Activated CD4-positive, alpha-beta T cell treated with anti-CD3 and anti-CD28 coated beads, Interleukin-2, amount 10 ng/mL, durations not matched to agents 7 days and 5 days (primary cell): ENCODE measurements at places on chromosomes 7 and 10.

GRCh38 chr10:118511711-118512110, 83.7 kb downstream of the PRLHR start:
- no peaks in the 10 kb centered on the region for H3K36me3 ChIP-seq
- DNase-seq, result no peak
- peaks cover 22% of the 10 kb centered on the region for H3K27me3 ChIP-seq
- no peak overlapping the region for H3K27ac ChIP-seq
- no peak overlapping the region for H3K4me3 ChIP-seq

DNA sequence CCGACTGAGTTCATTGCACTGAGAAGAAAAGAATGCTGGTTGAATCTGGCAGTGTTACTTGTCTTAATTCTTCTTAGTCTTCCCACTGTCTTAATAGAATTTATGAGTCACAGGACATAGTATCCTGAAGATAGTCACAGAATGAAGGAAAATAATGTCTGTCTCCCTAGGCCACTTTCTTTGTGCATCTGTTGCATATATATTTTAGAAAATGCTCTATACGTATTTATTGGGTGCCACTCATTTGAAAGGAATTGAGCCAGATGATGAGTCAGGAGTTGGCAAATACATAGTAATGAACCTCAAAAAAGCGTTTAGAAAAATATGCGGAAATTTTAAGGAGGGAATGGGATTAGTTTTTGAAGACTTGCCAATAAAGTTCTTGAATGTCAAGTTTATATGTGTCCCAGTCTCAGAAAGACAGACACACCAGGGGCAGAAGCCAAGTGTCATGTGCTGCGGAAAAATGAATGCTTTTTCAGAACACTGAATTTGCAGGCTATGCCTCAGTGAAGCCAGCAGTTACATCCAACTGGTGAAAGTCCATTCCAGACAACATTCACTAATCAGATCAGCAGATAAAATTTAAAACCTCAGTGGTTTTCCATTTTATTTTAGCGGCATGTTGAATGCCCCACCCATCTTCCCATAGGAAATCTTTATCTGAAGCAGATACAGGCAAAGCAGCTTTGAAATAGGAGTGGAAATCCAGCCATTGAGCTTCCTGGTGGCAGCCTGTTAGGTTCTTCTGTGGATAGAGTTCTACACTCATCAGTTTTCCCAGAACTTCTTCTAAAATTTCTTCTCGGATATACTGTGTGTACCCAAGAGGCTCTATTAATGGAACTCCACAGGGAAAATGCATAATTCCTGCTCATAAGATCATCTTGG, 308.4 kb downstream of the BICC1 start:
- no peaks in the 10 kb centered on the region for H3K36me3 ChIP-seq
- no peak for DNase-seq
- peaks cover 1% of the 10 kb centered on the region for H3K4me1 ChIP-seq
- H3K27ac ChIP-seq, result no peak overlapping the region

DNA sequence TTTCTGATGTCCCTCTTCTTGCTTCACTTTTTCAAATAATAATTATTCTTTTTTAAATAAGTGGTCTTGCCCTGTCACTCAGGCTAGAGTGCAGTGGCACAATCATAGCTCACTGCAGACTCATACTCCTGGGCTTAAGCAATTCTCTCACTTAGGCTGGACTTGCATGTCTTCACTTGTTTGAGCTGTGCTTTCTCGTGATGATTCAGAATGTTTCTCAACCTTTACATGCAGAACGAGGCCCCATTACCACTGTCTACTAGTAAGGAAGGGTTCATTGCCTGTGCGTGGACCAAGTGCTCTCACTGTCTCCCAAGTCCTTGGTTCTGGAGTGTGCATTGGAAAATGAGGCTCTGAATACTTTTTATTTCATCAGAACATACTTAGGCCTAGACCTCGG, 468.6 kb upstream of the COBL start:
- no peaks in the 10 kb centered on the region for H3K36me3 ChIP-seq
- no peak overlapping the region for H3K4me3 ChIP-seq
- H3K27me3 ChIP-seq, result no peaks in the 10 kb centered on the region
- no peaks in the 10 kb centered on the region for H3K4me1 ChIP-seq
- H3K27ac ChIP-seq, result no peak overlapping the region

- H3K27ac ChIP-seq, result peak overlapping the region; percentile 96
- peaks cover 38% of the 10 kb centered on the region for H3K4me1 ChIP-seq
- peak; percentile 72 for DNase-seq
- H3K4me3 ChIP-seq, result peak overlapping the region; percentile 87
Measured at GRCh38 chr7:114922652-114923402, 933 bp downstream of the MDFIC start.

GRCh38 chr10:102268375-102268888, 23.1 kb downstream of the GBF1 start:
- DNase-seq, result no peak
- H3K36me3 ChIP-seq, result peaks cover 18% of the 10 kb centered on the region
- H3K27me3 ChIP-seq, result no peaks in the 10 kb centered on the region
- peaks cover 41% of the 10 kb centered on the region for H3K4me1 ChIP-seq
- H3K4me3 ChIP-seq, result no peak overlapping the region

DNA sequence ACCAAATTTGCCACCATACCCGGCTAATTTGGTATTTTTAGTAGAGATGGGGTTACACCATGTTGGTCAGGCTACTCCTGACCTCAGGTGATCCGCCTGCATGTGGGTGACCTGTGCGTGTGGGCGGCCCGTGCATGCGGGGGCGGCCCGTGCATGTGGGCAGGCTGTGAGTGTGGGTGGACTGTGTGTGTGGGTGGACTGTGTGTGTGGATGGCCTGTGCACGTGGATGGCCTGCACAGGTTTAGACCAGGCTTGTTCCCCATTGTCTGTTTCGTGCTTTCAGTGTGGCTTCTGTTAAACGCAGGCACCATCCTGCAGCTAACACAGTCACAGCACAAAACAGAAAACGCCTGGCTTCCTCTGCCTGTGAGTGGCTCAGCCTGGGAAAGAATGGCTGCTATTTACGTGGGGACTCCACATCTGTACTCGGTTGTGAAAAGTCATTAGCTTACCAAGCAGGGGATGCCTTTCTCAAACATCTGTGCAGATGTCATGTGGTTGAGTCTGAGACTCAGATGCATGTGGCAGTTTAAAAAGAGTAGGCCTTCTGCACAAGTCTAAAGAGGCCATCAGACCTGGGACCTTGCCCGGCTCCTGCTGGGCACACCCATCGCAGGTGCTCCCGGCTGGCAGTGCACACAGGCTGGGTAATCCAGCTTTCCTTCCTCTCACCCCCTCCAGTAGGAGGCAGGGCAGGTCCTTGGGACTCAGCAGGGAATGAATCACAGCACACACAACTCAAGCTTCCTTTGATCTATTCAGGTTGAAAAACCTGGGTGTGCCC, 91.6 kb downstream of the COBL start:
- no peak overlapping the region for H3K4me3 ChIP-seq
- H3K36me3 ChIP-seq, result no peaks in the 10 kb centered on the region
- H3K27me3 ChIP-seq, result no peaks in the 10 kb centered on the region
- H3K4me1 ChIP-seq, result no peaks in the 10 kb centered on the region

GRCh38 chr7:156222151-156222550, 409.9 kb upstream of the SHH start:
- H3K4me1 ChIP-seq, result no peaks in the 10 kb centered on the region
- no peak overlapping the region for H3K4me3 ChIP-seq
- peaks cover 2% of the 10 kb centered on the region for H3K27me3 ChIP-seq
- H3K27ac ChIP-seq, result no peak overlapping the region
- DNase-seq, result no peak
- no peaks in the 10 kb centered on the region for H3K36me3 ChIP-seq
